ENCODE measurements at places on chromosomes 7 and 10.

DNA sequence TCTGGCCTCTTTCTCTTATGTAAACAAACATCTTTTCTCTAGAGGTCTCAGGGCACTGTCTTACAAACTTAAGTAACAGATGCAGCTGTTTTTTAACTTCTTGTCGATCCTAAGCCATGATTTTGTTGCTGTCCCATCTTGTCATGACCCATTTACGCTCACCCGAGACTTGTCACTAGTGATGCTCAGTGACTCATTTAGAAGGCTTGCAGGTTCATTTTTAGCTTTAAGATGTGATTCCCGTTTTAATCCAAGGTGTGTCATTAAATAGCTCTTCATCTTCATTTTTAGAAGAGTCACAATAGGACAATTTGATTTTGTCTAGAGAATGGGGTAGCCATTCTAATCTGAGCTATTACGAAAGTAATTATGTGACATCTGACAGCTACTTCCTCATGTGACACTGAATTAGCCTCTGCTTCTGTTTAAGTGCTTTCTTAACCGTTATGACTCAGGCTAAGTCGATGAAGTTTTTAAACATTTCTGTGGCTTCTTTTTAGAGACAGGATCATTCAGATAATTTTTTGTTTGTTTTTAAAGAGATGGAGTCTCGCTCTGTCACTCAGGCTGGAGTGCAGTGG lies 42.7 kb downstream of the SPDYE5 start:
- no peak for DNase-seq

DNA sequence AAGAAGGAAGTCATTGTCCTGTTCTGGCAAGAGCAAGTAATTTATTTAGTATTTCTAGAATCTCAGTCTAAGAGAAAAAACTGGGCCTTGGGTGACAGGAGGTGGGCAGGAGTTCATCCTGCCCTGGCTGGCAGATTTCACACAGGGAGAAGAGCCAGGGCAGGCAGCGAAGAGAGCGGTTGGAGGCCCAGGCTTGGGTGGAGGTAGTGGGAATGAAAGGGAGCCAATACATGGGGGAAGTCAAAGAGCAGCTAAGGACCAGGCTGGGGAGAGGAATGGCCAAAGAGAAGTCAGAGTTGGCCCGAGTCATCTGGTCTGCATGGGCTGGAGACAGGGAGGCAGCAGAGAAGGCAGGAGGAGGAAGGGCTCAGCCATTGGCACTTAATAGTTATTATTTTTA lies 51.4 kb downstream of the HECW1 start:
- DNase-seq: no peak

DNA sequence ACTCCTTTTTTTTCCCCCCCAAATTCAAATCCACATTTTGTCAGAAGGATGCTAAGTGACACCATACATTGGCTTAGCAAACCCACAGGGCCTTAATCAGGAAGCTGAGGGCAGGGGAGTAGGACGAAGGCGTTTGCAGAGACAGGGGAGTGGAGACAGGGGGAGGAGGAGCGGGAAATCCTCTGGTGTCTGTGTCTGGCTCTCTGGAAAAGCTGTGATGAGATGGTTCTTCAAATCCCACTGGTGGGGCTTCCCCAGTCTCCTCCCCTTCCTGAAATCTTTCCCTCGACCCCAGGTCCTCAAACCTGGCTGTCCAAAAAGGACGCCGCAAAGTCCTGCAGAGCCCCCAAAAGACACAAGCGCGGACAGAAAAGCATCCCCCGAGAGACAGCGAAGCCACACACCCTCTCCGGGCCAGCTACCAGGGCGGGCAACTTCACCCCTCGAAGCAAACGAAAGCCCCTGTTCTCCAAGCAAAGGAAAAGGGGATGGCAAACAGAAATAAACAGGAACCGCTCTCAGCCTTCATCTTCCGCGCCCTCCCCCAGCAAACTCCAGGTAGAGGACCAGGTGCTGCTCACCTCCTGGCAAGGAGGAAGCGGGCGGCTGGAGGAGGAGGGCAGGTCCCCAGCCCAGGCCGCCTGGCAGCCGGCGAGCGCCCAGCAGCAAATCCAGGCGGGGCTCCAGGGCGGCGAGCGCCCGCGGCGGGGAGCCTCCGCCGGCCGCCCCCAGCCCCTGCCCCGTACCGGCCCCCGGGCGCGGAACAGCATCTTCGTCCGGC lies 520 bp downstream of the ELAPOR2 start:
- DNase-seq: no peak

- peak; percentile 41 for DNase-seq
Measured at GRCh38 chr10:15262036-15262713, 93.7 kb upstream of the NMT2 start.

GRCh38 chr10:44956717-44957706 lies 2.6 kb upstream of the RASSF4 start:
- no peak for DNase-seq

DNA sequence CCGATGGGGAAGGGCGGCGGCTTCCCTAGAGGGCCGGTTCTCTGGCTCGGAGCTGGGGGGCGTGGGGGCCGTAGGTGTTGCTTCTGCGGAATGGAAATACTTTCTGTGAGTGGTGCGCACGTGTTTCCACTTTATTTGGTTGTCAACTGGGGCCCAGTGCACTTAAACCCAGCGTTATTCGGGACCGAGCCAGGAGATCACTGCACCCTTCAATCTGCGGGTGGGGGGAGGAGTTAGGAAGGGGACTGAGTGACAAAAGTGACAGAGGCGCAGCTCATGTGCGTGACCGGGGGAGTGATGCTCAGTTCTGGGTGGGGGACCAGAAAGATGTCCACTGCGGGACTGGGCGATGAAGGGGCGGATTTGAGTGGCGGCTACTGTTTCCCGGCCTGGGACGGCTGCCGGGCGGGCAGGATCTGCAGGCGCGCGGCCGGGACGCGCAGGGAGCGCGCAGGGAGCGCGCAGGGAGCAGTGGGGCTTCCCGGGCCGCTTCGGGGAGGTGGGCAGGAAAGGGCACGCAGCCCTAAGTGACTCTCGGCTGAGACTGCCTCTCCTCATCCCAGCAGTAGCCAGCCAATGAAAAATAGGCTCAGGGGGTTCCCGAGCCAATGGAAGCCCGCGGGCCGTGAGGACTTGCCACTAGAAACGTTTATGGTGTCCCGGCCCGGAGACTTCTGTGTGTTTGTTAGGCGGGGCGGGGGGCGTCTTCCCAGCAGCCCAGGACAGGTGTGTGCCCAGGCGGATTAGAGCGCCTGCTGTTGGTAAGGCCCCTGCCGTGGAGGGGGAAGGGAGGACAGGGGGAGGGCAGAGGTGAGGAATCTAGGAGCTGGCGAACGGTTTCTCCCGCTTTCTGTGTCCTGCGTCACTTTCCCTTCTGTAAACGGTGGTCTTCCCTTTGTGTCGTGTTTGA lies 54.3 kb upstream of the KDM7A start:
- DNase-seq: no peak

DNA sequence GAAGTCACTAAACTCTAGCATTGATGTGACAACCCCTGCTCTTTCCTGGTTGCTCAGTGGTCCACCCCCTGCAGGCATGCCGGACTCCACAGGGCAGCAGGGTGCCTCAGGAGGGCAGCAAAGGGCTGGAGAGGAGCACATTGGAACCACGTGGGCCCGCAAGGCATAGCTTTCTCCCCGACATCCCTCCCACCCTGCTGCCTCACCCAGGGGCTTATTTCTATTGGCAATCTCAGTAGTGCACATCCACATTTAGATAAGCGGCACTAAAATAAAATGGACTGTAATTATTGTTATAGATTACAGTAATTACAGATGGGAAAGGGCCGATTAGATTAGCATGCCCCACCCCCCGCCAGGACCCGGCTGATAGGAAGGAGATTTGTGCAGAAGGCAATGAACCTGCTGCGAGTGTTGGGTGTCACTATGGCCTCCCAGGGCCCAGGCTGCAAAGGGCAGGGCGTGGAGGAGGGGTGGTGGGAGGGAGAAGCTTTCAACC lies 580.1 kb downstream of the GRID1 start:
- DNase-seq: no peak

DNA sequence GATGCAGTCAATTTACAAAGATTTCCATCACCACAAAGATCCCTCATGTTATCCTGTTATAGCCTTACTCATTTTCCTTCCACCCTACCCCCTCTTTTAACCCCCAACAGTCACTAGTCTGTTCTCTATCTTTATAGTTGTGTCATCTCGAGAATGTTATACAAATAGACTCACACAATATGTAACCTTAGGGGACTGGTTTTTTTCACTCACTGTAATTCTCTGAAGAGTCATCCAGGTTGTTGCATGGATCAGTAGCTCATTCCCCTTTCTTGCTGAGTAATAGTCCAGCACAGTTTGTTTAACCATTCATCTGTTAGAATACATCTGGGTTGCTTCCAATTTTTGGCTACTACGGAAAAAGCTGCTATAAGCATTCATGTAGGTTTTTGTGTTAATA lies 121.1 kb upstream of the PDE1C start:
- no peak for DNase-seq

DNA sequence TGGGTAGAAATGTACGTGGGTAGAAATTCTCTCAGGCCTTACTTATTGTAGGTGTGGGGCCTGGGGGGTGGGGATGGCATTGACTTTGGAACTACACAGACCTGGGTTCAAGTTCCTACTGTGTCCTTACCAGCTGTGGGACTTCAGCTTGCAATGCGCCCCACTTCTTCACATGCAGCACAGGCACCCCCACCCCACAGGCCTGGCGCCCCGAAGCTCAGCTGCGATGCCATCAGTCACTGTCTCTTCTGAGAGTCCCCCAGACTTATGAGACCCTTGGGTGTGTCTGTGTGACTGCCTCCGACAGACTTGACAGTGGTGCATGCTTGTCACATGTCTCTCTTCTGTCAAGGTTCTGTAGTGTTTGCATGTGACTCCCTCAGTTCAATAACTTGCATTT lies 3.1 kb upstream of the AP5Z1 start:
- no peak for DNase-seq

- no peak for DNase-seq
Measured at GRCh38 chr10:117896517-117896916, 150.2 kb downstream of the RAB11FIP2 start.

All from tibial nerve (tissue), 4 donors.